IMR-90 (cell line): ENCODE measurements at places on chromosomes 1 and 21. TPM values are rescaled to one million over a fixed set of nuclear protein-coding genes. Genes with fewer than 3 reads are reported as not detected.

OR2T33 gene
- total RNA-seq, result not detected in 2 replicates

ROR1 gene
- 8.1 and 10.0 TPM in 2 replicates for total RNA-seq

SPATA21 gene
- not detected in 2 replicates for total RNA-seq

DNA sequence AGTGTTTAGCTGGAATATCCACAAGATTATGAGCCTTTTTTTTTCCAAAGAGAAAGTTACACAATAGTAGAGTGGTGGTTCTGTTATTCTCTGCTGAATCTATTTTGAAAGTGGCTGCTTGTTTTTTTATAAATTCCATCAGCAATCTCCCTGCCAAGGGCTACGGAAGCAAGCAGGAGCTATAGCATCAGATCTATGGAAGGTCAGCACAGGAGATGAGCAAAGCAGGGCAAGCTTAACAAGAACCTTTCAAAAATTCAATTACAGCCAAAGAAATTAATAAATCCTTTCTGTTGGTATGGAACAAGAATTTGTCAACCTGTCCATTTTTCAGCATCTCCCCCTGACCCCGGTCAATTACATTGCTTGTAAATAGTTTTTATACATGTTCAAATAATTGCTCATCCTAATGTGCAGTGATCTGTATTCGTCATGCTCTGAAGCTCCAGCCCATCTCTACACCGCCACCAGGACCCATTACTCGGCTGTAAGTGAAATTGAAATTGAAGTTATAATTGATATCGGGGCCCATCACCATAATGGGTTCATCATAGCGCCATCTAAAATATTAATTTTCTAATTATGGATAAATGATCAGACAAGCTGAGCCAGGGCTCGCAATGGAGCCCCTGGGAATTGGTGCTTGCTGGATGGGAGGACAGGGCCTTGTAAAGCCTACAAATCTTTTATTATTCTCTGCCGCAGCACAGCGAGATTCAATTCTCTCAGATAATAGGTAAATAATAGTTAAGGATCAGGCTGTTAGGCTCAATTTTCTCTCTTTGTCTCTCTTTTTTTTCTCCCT, 215.1 kb downstream of the ATG4C start:
- H3K36me3 ChIP-seq, result no peaks in the 10 kb centered on the region
- no peak overlapping the region for H3K4me3 ChIP-seq
- no peak overlapping the region for H3K27ac ChIP-seq
